ENCODE measurements at places on chromosomes 7 and 10. TPM values are rescaled to one million over a fixed set of nuclear protein-coding genes. Genes with fewer than 3 reads are reported as not detected.

DNA sequence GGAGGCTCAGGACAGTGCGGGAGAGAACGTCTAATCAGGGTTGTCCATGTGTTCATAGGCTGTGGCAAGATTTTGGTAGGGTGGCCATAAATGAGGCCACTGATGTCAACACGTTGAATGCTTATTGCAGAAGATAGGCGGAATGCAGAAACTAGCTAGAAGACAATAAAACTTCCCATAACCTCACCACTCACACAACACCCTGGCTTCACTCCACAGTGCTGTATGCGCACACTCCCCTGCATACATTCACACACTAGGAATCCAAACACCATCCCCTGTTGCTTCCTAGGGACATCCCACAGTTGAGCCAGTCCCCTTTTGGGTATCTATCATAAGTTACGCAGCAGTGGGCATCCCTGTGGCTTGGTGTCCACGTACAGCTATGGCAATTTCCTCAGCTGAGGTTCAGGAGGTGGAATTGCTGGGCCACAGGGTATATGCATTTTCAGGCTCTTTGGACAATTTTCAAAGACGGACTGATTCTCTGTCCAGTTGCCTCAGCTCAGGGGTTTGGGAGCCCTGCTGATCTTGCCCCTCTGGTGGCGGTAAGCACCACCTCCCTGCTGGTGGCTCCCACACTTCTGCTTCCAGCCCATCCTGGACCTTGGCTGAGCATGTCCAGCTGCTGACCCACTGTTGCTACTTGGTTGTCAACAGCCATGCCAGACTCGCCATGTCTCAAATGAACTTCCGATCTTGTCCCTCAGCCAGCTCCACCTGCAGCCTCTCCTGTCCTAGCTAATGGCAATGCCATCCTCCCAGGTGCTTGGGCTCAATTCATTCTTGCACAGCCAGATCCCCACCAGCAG, 36.4 kb downstream of the CDH23 start:
- no peak for DNase-seq

ADGRA1 gene
- 0.49 TPM for total RNA-seq

DNA sequence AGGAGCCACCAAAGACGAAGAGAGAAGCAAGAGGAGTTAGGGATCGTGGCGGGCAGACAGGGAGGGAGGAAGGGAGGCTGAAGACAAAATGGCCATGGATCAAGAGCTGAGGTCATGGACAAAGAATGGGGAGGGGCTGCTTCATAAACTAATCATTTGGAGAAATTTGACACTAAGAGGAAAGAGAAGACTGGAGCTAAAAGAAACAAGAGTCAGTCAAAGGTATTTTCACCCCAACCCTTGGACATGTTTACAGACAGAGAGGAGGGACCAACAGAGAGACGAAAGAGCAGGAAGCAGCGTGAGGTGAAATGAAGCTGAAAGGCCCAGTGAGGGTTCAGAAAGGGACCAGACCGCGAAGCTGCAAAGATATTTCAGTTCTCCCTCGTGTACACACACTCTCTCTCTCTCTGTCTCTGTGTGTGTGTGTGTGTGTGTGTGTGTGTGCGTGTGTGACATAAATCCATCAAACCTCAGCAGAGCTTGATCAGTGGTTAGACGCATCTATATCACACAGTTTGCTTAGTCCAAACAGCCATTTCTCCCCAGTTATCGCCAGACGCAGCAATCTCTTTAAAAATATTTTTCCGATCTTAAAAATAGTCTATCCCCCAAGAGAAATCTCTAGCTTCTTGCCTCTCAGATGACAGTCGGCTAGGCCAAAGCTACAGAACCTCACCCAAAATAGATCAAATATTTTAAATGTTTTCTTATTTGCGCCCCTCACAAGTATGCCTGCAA, 12.5 kb upstream of the CALD1 start:
- DNase-seq = no peak

- DNase-seq = no peak
Observed at GRCh38 chr10:15295537-15296325, 75.4 kb downstream of the FAM171A1 start.

ACTL6B gene
- 0.49 TPM for total RNA-seq

DNA sequence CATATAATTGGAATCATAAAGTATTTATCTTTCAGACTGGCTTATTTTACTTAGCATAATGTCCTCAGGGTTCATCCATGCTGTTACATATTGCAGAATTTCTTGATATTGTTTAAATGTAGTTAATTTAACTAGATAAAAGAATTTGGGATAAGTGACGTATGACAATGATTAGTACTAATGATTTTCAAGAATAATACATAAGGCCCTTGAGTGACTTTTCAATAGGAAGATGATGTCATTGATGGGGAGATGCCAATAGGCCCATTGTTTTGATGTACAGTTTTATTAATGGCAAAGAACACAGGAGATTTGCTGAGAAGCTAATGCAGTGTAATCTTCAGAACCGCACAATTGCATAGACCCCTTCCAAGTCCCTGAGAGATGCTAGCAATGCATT, 537.4 kb upstream of the PHF14 start:
- no peak for DNase-seq

DNA sequence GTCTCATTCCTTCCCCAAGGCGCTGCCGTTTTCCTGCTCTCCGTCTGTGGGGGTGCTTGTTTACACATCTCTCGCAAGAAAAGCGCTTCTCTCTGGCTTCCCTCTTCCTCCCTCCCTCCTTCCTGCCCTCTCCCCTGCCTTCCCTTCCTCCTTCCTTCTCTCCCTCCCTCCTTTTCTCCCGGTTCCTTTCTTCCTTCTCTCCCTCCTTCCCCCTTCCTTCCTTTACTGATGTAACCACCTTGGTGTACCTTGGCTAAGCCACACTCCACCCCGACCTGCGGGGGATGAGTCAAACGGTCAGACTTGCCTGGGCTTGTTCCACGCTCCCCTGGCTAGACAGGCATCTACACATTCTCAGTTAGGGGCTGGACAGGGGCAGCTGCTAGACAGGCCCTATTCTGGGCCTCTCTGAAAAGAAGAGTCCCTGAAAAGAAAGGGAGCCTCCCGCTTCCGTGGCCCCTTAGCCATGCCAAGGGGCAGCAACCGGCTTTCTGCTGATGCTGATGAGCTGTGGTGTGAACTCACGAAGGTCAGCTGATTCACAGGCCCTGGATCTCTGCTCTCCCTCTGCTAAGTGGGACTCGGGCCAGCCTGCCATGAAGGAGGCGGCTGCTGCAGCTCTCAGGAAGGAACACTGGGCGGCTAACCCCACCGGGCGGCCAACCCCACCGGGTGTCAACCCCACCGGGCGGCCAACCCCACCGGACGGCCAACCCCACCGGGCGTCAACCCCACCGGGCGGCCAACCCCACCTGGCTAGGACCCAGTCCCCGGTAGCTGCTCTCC, 216.8 kb downstream of the TCERG1L start:
- no peak for DNase-seq

DNA sequence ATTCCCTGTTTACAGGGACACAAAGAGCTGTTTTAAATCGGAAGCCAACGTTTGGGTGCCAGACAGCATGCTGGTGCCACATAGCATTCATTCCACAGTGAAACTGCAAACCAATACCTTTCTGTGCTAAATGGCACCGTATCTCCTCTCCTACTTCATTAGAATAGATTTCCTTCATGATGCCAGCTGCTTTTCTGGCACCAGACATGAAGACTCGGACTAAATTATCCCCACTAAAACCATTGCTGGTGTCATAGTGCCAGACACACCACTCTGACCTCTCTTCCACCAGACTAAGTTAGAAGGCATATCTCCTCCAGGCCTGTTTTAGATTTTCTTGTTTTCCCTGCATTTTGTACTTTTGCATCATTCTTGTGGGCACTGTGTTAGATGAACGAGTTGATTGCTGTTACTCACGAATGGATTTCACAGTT, 155.1 kb downstream of the ETV1 start:
- DNase-seq = no peak

DNA sequence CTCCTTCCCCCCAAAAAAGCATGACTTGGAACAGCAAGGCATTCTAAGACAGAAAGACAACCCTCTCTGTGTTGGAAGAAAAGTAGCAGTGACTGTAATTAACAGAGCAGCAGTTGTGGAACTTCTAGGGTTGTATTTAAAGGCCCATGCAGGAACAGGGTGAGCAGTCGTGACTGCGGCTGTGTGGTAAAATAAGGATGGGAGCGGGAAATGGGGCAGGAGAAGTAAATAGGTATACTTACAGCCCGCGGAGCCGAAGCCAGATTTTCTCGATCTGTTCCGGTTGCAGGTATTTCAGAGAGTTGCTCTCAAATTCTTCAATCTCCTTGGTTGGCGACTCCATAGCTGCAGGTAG, 179 bp downstream of the PDE1C start:
- peak; percentile 82 for DNase-seq

DNA sequence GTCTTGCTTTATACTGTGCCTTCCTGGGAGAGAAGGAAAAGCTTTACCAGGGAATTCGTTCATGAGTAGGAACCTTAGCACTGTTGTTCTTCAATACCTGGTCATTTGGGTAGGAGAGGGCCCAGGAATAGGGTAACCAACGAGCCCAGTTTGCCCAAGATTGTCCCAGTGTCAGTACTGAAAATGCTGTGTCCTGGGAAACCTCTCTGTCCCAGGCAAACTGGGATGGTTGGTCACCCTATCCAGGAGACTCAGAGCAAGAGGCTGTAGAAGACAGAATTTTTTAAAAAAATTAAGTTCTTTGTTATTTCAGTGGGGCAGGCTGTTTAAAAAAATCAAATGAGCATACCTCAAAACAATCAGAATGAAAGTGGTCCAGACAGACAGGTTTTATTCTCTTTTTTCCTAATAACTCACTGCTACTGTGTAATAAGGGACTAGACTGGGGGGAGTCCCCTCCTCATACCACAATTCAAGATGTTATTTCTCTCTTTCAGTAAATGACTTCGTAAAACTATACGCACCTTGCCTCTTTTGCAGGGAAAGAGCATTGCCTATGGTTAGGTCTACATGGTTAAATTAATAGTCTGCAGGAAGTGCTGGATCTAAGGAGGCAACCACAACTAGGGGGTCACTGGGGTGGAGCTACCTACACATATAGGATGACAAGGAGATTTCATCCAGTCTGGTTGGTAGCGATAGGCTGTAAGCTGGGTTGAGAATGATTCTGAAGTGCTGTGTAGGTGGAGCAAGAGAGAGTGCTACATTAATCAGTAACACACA, 41.1 kb upstream of the FAM133B start:
- DNase-seq = no peak

DNA sequence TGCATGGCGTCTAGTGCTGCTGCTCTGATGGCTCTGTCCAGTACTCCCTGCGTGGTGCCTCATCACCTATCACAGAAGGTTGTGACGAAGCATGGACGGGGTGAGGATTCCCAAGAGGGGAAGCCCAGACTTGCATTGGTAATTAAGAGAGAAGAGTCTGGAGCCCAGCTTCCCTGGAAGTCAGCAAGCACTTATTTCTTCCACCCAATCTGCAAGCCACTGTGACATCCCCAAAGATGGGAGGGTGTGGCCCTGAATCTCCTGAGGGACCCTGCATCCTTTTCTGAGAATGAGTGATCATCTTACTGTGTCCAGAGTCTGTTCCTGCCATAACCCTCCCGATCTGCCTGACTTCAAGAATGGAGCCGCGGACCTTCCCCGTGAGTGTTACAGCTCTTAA, 166.7 kb downstream of the PTPN20 start:
- DNase-seq = peak; percentile 70

IGFBP1 gene
- total RNA-seq = 1.7 TPM

GRCh38 chr7:28706584-28706983, 251.5 kb downstream of the TRIL start:
- DNase-seq = no peak

TMEM229A gene
- not detected for total RNA-seq

EPHB6 gene
- 68.3 TPM for total RNA-seq

GRCh38 chr10:118594392-118595063, 920 bp downstream of the PRLHR start:
- no peak for DNase-seq

GRCh38 chr10:116126954-116127695, 145.9 kb downstream of the GFRA1 start:
- no peak for DNase-seq

SPDYE2B gene
- total RNA-seq = not detected

Data from vagina (tissue), 2 donors.